ENCODE measurements at places on chromosomes 5 and 9.

- no peak for DNase-seq
These were observed 731.3 kb downstream of the NR2F1-AS1 start for GRCh38 chr5:92849756-92850155.

DNA sequence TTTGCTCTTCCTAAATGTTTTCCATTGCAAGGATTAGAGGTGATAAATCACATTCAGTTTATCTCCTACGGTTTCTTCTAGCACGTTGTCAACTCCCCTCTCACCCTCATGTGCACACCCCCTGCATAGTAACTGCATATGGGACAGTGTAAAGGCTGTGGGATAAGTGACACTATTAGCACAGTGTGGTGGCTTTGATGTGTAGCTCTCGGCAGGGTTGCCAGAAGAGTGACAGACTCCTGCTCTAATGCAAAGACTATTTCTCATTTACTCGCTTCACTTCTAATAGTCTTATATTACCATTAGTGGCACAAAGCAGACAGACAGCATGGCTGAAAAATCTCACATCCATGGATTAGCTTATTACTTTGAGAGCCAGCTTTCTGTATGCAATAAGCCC lies 454.6 kb downstream of the CETN3 start:
- peak; percentile 16 for DNase-seq

DNA sequence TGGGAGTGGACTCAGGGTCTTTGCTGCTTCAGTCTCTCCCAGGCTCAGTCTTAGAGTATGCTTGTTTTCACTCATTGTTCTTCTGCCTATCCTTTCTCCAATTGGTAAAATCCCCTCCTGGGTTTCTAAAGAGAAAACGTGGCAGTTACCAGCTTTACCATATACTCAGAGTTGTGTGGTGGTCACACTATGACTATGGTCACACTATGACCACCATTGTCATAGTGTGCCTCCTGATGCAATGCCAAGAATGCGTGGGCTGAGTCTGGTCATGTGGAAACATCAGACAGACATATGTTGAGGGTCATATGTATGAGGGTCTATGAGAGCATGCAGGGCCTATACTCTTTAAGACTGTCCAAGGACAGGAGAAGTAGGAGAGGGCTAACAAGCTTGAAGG lies 326.5 kb upstream of the PRR16 start:
- DNase-seq, result no peak

DNA sequence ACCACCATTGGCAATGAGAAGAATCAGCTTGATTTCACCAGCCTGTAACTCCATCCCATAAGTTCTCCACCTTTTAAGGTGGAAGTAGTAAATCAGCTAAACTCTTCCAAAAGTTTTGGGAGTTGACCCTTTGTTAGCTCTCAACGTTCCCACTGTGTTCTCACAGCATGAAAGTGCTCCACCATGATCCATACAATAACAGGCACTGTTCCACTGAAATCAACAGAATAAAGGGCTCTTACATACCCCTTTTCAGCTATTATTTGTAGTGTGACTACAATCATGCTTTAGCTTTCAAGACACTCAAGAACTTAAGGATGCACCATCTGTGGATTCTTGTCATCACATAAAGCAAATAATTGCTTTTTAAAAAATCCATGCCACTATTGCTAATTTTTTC lies 81.6 kb downstream of the PPP2R2B start:
- DNase-seq, result no peak

DNA sequence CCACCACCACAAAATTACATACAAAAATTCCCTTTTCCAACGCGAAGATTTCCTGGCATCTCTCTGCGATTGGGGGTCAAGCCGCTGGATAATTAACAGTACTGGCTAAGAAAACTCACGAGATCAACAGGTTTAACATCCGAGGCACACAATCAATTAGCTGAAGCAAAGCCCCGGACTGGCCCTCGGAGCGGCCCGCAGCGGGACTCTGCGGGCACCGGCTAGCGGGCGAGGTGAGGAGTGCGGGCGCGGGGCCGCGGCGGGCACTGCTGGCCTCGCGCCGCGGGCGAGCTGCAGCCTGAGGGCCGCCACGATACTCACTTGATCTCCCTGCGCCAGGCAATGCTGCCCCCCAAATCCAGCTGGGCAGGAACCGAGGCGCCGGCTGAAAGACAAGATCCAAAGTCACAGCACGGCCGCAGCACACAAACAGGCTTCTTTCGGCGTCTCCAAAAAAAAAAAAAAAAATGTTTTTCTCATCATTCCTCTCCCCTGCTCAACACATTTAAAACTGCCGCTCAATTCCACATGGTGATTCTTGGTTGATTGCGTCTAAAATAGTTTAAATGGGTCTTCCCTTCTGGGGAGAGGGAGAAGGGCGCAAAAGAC lies 210.2 kb downstream of the MEF2C start:
- DNase-seq, result no peak

DNA sequence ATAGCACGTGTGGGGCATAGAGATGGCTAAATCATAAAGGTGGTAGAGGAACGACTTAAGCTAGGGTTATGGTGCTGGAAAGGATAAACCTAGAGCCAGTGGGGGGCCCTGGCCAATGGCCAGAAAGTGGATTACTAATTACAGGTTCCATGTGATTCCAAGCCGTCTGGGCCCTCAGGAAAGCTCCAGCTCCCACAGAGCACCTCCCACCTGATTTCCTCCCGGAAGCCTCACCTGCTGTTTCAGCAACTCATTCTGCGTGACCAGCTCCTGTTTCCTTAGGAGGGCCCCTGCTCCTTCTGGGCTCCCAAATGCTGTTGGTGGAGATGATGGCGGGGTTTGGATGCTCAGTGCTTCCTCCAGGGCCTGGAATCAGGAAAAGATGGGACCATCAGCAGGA lies 16.2 kb downstream of the GPX3 start:
- DNase-seq, result peak; percentile 89

DNA sequence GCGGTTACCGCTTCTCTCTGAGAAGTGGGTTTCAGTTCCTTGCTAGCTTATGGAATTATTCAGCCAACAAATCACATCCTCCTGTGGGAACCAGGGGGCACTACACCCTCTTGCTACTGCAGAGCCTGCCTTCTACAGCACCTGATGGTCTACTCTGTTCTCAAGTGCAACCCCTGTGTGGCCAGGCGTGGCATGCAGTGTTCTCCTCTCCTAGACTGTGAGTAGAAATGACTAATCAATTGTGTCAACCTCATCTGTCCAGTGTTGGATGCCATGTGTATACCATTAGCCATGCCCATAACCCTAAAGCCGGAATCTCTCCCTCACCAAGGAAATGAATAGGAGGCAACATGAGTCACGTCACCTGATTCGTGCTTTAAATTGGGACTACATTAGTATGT lies 117.2 kb upstream of the LIFR start:
- peak; percentile 44 for DNase-seq

- DNase-seq, result peak; percentile 45
These were observed 141.1 kb upstream of the RAD23B start for GRCh38 chr9:107141967-107142366.

DNA sequence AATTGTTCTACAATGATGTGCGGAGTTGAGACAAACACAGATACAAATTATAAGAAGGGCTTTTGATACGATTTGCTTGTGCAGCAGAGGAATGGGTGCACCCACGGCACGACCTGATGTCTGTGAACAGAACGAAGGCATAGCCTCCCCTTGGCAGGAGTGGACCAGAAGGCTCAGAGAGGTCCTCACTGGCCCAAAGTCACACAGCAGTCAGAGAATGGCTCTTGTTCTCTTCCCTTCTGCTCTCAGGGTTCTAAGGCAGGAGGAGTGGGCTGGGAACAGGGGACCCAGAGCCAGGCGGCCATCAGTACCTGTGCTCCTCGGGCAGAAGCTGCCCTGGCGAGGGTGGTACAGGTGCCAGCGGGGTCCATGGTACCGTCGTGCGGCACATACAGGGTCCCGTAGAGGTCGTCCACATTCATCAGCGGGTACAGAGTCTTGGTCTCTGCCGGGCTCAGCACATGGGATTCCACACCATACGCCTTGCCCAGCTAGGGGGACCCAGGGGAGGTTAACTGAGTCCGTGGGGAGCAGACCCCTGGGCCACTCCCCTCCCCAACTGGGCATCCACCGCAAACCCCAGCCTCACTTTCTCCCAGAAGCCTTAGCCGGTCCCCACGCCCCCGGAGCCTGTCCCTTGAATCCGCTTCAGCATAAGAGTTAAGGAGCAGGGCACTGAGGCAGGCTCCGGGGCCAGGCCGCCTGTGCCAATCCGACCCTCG lies 7.0 kb downstream of the SARDH start:
- DNase-seq, result no peak

DNA sequence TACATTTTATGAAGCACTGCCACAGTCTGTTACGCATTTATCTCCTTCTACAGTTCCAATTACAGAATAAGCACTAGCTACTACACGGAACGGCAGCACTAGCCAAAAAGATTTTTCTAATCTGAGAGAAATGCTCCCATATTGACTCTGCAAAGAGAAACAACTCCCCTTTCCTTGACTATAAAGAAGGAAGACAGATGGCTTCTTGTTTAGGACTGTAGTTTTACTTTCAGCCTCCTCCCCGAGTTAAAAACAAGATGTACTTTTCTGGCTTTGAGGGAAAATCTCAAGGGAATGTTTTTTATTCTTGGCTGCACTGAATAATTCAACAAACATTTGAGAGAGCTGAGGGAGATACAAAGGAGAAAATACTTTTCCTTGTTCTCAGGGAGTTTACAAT lies 1.9 kb upstream of the SLC44A1 start:
- DNase-seq, result no peak

GRCh38 chr5:175281714-175282113 lies 162.3 kb downstream of the DRD1 start:
- no peak for DNase-seq

DNA sequence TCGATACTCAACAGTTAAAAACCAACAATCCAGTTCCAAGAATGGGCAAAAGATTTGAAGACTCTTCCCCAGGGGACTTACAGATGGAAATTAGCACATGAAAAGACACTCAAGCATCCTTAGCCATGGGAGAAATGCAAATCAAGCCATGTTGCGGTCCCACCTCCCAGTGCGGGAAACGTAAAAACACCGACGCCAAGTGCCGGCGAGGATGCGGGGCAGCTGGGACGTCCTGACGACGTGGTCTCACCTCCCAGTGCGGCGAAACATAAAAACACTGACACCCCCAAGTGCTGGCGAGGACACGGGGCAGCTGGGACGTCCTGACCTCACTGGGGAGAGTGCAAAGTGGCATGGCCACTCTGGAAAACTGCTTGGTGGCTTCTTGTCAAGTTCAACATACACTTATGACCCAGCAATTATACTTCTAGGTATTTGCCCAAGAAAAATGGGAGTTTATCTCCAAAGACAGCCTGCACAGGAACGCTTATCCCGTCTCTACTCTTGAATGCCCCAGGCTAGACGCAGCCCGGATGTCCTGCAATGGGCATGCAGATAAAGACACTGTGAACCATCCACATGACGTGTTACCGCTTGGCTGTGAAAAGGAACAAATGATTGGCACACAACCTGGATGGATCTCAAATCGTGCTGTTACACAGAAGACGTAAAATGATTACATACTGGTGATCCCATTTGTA lies 60.1 kb upstream of the UBAC1 start:
- DNase-seq, result no peak

DNA sequence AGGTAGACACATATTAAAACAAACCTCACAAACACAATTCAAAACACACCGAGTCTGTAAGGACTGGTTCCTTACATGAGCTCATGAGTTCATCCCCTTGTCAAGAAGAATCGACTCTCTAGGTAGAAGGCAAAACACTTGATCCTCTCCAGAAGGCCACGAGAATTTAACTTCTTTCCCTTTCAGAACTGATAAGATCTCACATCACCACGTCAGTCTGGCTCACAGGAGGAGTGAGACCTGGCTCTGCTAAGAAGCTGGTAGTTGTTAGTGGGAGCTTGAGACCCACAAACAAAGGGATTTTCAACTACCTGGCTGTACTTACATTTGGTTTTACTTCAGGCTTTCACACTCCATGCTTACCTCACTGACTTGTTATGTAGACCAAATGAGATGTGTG lies 459.2 kb downstream of the ARHGEF28 start:
- no peak for DNase-seq

- peak; percentile 91 for DNase-seq
These were observed 684 bp upstream of the PTGES2 start for GRCh38 chr9:128127990-128128835.

DNA sequence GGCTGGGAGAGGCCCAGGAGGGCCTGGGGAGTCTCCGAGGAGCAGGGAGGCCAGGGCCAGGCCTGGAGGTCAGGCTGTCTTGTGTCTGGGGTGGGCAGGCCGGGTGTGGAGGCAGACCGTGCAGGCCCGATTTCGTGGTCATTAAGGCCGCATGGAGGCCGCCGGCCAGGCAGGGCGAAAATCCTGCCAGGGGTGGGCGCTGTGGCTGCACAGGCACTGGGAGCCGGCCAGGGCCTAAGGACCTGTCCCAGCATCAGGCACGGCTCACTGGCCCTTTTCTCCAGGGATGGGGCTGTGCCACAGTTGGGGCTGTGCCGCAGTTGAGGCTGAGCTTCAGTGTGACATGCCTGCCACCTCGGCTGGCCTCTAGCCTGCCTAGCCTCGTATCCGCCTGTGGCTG lies 35.9 kb downstream of the ASS1 start:
- peak; percentile 58 for DNase-seq

DNA sequence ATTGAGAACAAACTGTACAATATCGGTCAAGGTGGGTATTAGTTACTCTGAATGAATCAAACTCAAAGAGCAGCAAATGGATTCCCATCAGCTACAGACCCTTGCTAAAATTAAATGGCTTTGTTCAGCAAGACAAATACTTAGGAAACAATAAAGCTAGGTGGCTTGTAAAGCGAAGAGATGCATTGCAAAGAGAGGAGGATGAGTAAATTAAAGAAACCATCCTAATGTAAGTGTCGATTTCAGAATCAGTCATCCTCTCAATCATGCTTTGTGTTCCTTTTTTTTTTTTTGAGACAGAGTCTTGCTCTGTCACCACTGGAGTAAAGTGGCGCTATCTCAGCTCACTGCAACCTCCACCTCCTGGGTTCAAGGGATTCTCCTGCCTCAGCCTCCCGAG lies 359.2 kb upstream of the ZNF462 start:
- no peak for DNase-seq

GRCh38 chr5:138648841-138649240 lies 73.6 kb upstream of the HSPA9 start:
- no peak for DNase-seq

DNA sequence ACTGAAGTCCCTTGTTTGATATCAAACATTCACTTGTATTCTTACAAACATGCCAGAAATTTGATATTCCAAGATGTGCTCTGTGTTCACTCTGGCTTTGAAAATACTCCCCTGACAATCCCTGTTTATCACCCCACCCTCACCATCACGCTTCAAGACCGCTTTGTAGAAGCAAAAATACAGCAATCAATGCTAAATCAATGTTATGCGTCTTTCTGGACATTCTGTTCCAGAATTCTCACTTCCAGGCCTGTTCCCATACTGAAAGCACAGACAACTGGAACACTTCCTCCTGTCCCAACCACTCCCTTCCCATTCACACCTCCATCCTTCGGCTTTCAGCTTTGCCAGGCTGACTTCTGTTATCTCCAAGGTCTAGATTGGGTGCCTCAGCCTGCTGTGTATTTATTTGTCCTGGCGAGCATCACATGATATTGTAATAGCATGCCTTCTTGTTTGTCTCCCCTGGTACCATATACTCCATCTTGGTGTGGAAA lies 72.8 kb downstream of the SNCAIP start:
- DNase-seq, result no peak

GRCh38 chr5:29277642-29278041 lies 1915.8 kb upstream of the CDH6 start:
- no peak for DNase-seq

- DNase-seq, result no peak
These were observed 73.5 kb upstream of the ALDH1A1 start for GRCh38 chr9:73026375-73026774.

- no peak for DNase-seq
These were observed 128.6 kb upstream of the GRHPR start for GRCh38 chr9:37293664-37294524.

GRCh38 chr9:104682642-104683041 lies 11.7 kb upstream of the OR13D1 start:
- DNase-seq, result no peak
